ENCODE measurements at places on chromosomes 4 and X.
A peak's percentile ranks its signal among the peaks of the same experiment; 100 is the strongest.

- no peak for DNase-seq
These were observed 1039.3 kb downstream of the STPG2 start for GRCh38 chr4:97104006-97104405.

DNA sequence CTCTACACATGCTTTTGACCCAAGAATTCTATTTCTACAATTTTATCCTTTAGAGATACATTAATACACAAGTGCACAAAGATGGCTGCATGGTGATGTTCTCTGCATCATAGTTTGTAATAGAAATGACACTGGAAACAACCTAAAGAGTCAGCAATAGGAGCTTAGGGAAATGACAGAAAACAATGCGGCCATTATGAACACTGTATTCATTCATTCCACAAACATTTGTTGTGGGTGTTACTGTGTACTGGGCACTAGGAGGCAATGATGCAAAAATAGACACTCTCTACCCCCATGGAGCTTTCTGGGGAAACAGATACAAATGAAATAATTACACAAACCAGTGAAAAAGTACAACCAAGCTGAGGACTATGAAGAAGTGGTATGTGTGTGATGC, 32.0 kb downstream of the IDS start:
- no peak for DNase-seq

DNA sequence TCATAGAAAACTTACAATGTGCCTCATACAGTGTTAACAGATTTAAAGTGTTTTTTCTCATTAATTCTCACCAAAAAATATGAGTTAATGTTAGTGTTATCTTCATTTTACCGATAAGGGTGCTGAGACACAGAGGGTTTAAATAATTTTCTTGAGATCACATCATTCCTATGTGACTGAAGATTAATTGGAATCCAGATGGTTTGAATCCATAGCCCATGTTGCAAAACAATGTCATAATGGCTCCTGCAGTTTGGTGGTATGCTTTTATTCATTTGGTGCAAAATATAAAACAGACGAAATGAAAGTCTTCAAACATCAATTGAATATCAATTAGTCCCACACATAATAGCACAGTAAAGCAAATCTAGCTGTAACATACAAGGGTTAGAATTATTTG, 512.2 kb downstream of the FSTL5 start:
- no peak for DNase-seq

DNA sequence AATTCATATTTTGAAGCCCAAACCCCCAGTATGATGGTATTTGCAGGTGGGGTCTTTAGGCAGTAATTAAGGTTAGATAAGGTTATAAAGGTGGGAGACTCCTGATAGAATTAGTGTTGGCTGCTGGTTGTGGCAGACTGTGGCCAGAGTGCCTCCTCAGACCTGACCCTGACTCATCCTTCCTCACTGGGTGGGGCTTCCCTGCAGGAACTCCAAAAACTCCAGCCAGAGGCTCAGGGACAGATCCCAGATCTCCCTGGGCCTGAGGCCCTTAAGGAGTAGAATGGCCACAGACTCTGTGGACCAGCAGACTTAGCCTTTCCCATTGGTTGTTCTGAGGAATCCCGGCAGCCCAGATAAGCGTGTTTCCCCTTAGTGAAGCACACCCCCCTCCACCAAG, 463.0 kb upstream of the CPEB2 start:
- no peak for DNase-seq

DNA sequence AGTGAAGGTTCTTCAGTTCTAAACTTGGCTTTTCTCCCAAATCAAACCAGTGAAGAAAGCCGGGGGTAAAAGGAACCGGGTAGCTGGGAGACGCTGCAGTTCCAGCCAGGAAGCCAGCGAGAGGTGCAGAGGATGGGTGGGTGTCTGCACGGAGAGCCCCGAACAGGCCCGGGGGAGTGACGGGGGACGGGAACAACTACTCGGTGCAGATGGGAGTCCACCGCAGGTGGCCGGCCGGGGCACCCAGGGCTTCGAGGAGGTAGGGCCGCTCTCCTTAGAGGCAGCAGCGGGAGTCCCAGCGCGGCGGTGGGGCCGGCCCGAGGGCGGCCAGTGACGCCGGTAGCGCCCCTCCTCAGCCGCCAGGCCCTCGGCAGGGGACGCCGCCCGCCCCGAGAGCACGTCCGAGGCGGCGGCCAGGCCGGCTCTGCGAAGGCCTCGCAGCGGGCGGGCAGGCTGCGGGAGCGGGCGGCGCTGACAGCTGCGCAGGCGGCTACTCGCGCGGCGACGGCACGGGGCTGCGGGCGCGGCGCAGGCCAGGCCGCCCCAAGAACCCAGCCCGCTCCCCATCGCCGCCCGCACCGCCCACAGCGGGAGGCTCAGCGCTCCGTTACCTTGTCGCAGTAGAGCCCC, 449 bp downstream of the FBXL5 start:
- peak; percentile 61 for DNase-seq

DNA sequence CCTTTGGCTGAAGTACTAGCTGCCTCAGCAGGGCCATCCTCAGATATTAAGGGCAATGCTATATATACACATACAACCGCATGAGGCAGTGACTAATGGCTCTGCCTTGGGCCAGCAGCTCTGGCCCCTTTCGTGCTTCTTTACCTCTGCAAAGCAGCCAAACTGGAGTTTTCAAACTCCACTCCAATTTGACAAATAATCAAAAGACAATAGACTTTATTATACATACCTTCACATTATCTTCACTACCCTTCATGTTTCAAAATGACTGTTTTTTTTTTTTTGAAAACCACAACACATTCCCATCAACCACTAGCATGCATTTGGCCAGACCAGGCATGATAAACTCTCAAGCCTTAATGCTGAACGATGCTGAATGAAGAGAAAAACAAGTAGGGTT, 187.7 kb downstream of the ENOX2 start:
- no peak for DNase-seq

- no peak for DNase-seq
These were observed 1023.8 kb downstream of the FAT4 start for GRCh38 chr4:126338548-126338947.

DNA sequence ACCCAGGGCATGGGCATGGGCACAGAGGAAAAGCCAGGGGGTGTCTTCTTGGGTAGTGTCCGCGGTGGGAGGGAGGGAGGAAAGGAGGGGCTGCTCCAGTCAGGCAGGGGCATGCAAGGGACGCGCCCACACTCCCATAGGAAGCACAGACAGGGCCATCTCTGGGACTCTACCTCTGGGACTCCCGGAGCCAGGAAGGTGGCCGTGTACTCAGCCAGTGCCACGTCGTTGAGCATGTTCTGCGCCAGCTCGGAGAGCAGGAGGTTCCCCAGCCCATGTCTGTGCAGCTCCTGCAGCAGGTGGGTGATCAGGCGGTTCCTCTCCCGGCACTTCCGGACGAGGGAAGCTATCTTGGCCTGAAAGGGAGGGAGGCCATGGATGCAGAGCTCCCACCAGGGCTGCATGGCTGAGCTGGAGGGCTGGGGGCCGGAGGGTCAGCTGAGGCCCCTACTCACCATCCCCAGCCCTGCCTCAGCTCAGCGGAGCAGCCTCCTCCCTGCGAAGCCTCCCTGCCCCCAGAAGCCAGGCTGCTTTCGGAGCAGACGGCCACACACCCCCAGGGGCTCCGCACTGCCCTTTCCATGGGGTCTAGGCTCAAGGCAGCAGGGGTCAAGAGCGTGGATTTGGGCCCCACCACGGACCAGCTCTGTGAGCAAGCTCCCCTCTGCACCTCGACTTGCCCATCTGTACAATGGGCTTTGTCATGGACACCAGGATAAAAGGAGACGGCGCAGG, 44.6 kb downstream of the C4orf50 start:
- DNase-seq = no peak

- DNase-seq = no peak
These were observed 579.2 kb downstream of the BCOR start for GRCh38 chrX:39518476-39519029.

GRCh38 chr4:155234206-155234605, 25.8 kb downstream of the NPY2R start:
- DNase-seq = no peak

GRCh38 chr4:159201168-159201567, 98.3 kb downstream of the RAPGEF2 start:
- no peak for DNase-seq

- no peak for DNase-seq
These were observed 96.6 kb downstream of the ATRX start for GRCh38 chrX:77689376-77689775.

- no peak for DNase-seq
These were observed 12.2 kb upstream of the MTMR1 start for GRCh38 chrX:150680974-150681373.

DNA sequence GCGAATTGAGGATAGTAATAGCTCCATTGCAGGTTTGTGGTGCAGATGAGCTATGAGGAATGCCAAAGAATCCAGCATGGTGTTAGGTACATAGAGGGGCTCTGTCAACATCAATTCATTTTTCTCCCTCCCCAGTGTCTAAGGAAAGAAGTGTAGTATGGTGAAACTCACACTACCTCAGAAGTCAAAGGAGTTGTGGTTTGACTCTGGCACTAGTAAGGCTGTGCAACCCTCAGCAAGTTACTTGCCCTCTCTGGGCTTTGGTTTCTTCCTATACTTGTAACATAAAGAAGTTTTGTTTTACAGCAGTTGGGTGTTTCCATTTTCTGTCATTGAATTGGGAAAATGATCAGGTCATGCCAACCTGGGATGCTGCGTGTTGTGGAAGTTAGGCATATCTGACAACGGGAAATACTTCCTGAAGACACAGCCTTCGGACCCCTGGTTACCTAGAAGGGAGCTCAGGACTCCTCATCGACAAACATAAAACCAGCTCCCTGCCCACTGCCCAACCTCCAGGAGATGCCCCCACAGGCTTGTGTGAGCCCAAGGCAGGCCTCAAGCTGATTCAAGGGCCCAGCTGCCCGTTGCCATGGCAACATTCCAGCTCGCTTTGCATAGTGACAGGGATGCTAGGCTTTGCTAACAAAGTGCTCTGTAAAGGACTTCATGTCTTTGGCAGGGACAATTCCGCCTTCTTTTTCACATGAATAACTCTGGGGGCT, 71.4 kb downstream of the RTL5 start:
- DNase-seq = peak; percentile 31

GRCh38 chrX:150052226-150052625, 113.9 kb upstream of the EOLA2 start:
- DNase-seq = no peak

DNA sequence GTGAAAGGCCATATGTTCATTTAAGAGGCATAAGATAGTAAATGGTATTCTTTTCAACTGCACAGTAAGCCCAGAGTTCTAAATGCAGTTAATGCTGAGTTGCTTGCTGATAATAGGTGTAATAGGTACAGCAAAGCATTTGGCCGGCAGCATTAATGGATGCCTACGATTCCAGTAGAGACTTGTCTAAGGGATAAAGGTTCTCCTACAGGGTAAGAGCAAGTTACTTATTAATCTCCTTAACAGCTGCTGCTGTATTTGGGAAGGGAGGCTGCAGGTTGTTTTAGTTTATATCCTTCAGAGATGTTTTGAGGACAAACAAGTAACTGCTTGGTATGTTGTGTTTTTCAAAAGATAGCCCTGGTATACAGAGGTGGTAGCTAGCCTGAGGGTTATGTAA, 16.8 kb downstream of the TSPAN7 start:
- no peak for DNase-seq

DNA sequence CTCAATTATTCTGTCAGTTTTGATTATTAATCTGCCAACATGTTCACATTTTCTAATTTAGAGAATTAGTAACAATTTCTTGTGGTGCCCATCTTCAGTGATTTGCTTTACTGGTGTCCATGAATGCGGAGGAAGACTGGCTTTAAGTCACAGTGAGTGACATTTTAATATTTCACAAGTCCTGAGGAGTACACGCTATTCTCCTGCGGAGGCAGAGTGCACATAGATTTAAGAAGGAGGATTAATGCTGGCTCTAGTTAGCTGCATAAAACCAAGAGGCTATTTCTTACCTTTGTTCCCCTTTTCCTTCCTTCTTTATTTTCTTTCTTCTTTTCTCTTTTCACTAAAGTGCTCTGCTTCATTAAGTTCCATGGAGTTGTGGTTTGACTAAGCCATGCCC, 495.2 kb upstream of the IGFBP7 start:
- DNase-seq = no peak

GRCh38 chr4:116362583-116362982, 722.8 kb downstream of the TRAM1L1 start:
- DNase-seq = no peak

DNA sequence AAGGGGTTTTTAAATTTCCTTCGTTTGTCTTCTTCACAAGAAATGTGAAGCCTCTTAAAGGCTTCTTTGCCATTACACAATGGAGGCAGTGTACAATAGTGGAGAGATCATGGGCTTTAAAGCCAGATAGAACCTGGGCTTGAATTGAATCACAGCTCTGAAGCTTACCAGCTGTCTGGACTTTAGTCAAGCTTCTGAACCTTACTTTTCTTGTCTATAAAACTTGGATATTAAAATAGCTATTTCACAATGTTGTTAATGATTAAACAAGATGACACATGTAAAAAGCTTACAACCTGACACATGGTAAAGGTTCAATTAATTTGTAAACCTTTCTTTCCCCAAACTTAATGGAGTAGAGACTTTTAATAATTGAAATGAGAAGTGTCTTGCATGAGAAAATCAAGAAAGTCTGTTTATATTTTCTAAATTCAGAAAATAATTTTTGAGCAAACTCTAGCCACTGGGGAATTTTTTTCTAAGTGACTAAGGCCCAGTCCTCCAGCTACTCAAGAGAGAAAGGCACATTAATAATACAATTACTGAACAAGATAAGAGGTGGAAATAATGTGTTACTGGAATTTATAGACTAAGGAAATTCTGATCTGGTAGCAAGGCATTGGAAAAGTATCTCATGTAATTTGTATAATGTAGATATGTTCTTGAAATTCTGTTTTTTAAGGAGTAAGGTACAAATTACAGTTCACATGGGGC, 21.7 kb upstream of the TBC1D8B start:
- no peak for DNase-seq

DNA sequence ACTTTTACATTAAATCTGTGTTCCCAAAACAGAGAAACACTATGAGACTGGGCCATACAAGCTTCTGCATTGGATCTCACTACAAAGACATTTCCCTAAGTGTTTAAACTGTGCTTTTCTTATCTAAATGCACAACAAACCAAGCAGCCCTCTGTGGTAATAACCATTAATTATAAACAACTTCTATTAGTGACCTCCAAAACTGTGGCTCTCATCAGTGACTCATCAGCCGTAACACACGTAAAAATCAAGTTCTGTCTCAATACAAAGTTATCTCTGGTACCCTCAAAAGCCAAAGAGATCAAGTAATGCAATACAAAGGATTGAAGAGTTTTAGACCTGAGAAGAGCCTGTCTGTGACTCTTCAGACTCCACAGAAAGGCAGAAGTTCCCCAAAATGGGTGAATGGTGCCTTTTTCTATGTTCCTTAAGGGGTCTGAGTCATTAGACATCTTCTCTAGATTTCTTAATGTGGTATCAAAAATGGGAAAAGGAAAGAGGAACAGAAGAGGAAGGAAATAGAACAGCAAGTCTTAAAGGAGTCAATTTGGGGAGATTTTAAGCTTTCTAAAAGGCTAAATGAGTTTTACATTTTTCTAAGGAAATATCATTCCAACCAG, 189.8 kb upstream of the PPP1R2C start:
- no peak for DNase-seq

- DNase-seq = peak; percentile 50
These were observed 31.9 kb upstream of the SORCS2 start for GRCh38 chr4:7160439-7160838.

Measured in amygdala (tissue), 56 donors.